Hematopoietic multipotent progenitor cell treated with erythropoietin and hydrocortisone succinate and interleukin-3 and kit ligand, for 15 days (in vitro differentiated cells): ENCODE measurements at places on chromosomes 6 and 20.

DNA sequence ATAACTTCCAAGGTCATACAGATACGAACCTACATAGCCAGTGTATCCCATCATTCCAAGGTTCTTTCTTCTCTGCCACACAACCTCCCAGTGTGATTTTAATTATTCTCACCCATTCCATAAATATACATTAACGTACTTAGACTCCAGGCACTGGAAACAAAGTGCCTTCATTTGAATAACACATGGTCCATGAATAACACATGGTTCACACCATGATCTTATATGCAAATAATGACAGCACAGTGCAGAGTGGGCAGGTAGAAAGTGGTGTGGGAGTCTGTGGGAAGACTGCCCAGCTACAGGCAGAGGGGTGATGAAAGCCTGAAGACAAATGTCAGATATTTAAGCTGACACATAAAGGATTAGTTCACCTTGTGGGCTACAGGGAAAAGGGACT lies 425.2 kb downstream of the HACE1 start:
- no peak for DNase-seq

DNA sequence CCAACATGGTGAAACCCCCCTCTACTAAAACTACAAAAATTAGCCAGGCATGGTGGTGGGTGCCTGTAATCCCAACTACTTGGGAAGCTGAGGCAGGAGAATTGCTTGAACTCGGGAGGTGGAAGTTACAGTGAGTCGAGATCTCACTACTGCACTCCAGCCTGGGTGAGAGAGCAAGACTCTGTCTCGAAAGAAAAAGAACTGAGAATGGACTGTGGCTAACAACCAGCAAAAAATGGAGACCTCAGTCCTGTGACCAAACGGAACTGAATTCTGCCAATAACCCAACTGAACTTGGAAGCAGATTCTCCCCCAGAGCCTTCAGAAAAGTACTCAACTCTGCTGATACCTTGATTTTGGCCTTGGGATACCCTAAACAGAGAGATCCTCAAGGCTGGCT lies 604.5 kb downstream of the DOK5 start:
- no peak for DNase-seq

DNA sequence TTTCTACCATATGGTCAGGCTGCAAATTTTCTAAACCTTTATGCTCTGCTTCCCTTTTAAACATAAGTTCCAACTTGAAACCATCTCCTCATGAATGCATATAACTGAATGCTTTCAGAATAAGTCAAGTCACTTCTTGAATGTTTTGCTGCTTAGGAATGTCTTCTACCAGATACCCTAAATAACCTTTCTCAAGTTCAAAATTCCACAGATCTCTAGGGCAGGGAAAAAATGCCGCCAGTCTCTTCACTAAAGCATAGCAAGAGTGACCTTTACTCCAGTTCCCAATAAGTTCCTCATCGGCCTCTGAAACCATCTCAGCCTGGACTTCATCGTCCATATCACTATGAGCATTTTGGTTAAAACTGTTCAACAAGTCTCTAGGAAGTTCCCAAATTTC lies 1011.2 kb upstream of the CITED2 start:
- no peak for DNase-seq

DNA sequence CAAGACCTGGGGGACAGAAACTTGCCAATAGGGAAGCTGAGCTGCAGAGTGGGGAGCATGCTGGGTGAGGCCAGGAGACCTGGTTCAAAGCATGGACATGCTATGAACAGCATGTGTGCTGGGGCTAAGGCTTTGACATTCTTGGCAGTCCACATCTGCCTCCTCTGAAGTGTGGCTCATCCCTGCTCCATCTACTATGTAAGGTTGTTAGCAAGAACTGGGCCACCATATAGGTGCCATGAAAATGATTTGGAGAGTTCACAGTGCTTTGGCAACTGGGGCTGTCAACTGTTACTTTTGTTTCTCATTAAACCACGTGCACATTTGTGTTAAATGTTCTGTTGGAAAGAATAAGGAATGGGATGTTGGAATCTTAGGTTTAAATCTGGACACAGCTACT lies 311.1 kb downstream of the CDC5L start:
- DNase-seq, result no peak
